ENCODE measurements at places on chromosomes 5 and 9.
A peak's percentile ranks its signal among the peaks of the same experiment; 100 is the strongest.

- DNase-seq = no peak
These were observed 83.8 kb downstream of the SEMA4D start for GRCh38 chr9:89413963-89414638.

GRCh38 chr5:126938466-126938865 is 91.9 kb downstream of the MARCHF3 start:
- peak; percentile 41 for DNase-seq

DNA sequence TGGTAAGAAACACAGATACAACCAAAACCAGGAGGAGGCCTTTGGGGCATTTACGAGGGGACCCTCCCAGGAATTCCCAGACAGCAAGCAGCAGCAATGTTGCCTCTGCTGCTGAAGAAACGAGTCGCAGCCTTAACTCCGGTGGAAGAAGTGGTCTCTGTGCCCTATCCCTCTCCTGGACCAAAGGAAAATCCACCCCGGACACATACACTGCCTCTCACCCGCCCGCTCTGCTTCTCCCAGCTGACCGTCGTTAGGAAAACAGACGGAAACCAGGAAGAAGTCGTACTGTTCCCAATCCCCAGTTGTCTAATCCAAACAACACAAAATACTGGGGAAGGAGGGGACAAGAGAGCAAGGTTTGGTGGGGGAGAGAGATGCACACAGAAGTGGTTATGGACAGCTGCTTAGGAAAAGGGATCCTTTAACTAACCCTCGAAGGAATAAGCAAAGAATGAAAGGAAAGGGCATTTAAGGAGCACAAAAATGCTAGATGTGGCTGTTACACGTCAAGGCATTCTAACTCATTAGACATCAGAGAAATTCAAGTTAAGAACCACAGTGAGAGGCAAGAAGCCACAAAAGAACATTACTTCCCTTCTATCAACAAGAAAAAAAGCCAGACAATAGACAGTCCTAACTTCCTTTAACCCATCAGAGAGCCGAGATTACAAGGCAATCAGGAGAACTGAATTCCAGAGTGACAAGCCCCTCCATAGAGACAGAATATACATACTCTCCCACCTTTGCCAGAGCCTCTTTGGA is 71.9 kb downstream of the ACTL7B start:
- DNase-seq = no peak

GRCh38 chr5:60354311-60354710 is 345.7 kb downstream of the DEPDC1B start:
- DNase-seq = no peak

- peak; percentile 82 for DNase-seq
These were observed 40.6 kb downstream of the TMEM174 start for GRCh38 chr5:73213566-73213998.

GRCh38 chr5:44246986-44247385 is 142.2 kb downstream of the FGF10 start:
- no peak for DNase-seq

DNA sequence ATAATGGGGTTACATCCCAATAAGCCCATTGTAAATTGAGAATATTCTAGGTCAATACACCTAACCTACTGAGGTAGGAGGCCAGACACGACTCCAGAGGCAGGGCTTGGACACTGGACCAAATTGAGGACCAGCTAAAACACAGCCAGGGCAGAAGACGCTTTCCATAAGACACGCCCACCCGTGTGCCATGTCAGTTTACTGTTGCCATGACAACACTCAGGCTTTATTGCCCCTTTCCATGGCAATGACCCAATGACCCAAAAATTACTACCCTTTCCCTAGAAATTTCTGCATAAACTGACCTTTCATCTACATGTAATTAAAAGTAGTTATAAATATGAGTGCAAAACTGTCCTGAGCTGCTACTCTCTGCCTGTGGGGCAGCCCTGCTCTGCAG is 31.5 kb downstream of the SLC22A4 start:
- no peak for DNase-seq

- no peak for DNase-seq
These were observed 9.4 kb downstream of the ERAP2 start for GRCh38 chr5:96885518-96886338.

GRCh38 chr5:119417891-119418605 is 34.2 kb upstream of the HSD17B4 start:
- DNase-seq = no peak

DNA sequence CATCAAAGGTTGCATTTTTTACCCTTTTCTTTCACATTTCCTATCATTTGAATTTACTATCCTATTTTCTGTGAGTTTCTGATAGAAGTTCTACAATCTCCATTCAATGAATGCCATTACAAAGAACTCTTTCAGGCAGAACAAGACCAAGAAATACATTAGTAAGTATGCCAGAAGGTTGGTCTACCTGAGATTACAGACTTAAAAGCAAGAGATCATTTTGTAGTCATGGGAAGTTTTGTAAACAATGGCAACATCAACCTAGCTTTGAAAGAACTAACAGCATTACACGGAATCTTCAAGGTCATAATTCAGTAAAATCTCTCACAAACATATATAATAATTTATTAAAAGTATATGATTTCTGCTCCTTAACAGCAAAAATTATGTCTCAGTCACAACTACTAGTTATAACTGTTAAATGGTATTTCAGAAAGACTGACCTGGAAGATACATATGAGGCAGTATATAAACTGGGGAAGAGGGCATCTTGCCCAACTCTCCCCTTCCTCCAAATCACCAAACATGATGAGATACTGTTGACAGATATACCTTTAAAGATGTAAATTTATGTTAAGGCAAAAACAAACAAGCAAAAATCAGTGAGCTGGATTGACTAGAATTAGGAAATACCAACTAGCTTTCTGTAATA is 23.3 kb downstream of the TMEM161B start:
- no peak for DNase-seq

GRCh38 chr9:23823269-23823668 is 2.8 kb downstream of the ELAVL2 start:
- no peak for DNase-seq

- DNase-seq = no peak
These were observed 1737.9 kb upstream of the C9orf72 start for GRCh38 chr9:29311221-29311620.

- DNase-seq = no peak
These were observed 579 bp downstream of the SLC12A7 start for GRCh38 chr5:1111241-1111726.

- no peak for DNase-seq
These were observed 169.4 kb downstream of the NNT start for GRCh38 chr5:43772458-43772763.

- no peak for DNase-seq
These were observed 324.0 kb downstream of the TLR4 start for GRCh38 chr9:118028225-118028624.

- DNase-seq = no peak
These were observed 49.5 kb downstream of the COL5A1 start for GRCh38 chr9:134690946-134691694.

DNA sequence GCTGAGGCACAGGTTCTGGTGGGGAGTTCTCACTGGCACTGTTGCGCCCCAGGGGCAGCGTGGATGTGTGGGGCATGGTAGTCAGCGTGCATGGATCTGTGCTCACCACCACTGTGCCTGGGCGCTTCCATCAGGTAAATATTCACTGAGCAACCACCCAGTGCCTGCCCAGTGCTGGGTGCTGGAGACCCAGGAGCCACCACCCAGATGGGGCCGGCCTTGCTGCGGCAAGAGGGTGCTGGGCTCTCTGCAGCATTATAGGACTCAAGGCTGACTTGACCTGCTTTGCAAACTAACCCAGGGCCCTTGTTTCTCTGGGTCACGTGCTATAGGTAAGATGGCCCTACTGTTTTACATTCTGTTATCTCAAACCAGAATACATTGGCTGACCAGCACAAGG is 60.5 kb downstream of the DAP start:
- no peak for DNase-seq

DNA sequence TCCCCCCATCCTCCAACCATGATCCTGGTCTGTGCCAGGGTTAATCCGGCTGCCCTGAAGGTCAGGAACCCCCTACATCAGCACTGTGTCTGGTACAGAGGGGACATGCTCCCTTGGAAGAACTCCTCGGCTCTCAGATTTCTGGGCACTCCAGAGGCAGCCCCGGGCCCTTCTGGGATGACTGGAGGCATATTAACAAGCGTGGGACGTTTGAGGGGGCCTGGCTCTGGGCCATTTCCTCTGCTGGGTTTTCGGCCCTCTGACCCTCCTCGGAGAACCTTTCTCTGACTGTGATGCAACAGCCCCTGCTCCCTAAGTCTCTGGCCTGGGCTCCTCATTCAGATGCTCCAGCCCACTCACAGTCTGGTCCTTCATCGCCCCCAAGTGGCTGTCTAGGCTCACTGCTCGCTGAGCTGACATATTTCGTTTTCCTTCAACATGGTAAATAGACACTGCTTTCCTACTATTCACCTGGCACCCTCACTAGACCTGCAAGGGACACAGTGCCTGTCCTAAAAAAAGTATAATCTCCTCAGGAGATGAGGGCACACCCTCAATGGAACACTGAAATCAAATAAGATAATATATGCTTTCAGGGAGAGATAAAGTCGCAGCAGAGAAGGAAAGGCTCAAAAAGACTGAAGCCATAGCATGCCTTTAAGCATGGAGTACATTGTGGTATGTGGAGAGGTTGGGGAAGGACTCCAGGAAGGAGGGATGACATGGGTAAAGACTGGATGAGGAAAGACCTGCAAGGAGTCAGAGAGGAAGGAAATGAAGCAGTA is 404.7 kb upstream of the TRPC7 start:
- DNase-seq = peak; percentile 21

DNA sequence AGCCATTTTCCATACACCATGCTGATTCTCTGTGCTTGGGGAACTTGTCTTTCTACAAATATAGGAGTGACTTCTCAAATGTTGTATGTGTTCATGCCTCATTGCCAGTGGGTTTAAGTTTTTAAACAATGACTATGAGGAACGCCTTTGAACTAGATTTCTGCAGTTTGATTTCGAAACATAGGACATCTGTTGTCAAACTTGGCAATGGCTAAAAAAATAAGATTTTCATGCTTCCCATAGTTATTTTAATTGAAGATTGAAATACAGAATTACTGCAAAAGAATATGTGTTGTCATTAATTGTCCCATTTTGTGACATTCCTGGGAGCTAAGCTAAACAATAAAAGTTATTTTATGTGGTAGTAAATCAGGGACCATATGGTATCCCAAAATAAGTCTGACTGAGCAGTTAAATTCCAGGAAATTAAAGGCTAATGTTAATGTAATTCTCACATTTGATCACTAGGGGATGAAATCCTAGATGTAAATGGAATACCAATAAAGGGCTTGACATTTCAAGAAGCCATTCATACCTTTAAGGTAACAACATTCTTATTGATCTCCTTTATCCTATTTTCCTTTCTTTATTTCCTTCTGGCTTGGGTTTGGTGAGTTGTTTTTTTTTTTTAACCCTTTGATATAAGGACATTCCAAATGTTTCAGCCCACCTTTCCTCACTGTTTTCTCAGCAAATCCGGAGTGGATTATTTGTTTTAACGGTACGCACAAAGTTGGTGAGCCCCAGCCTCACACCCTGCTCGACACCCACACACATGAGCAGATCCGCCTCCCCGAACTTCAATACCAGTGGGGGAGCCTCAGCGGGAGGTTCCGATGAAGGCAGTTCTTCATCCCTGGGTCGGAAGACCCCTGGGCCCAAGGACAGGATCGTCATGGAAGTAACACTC is 116.7 kb downstream of the GOLPH3 start:
- DNase-seq = no peak

GRCh38 chr5:108749128-108749861 is 1.6 kb downstream of the FER start:
- DNase-seq = peak; percentile 42

GRCh38 chr9:120308495-120308894 is 271.5 kb downstream of the CDK5RAP2 start:
- DNase-seq = no peak

- DNase-seq = no peak
These were observed 2.8 kb downstream of the GBGT1 start for GRCh38 chr9:133160742-133161546.

DNA sequence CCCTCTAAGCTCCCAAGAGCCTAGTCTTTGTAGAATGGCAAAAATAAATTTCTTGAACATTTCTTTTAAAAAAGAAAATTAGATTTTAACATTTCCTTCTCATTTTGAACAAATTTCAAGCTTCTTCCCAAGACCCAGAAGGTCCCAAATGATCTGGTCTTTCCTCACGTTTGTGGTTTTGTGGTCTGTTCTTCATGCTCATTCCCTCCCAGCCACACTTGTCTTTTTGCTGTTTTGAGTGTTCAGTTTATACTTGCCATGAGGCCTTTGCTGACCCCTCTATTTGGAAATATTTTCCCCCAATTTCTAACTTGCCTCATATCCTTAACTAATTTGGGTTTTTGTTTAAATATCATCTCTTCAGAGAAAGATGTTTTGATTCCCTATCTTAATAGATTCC is 133.4 kb upstream of the PAPPA start:
- no peak for DNase-seq

DNA sequence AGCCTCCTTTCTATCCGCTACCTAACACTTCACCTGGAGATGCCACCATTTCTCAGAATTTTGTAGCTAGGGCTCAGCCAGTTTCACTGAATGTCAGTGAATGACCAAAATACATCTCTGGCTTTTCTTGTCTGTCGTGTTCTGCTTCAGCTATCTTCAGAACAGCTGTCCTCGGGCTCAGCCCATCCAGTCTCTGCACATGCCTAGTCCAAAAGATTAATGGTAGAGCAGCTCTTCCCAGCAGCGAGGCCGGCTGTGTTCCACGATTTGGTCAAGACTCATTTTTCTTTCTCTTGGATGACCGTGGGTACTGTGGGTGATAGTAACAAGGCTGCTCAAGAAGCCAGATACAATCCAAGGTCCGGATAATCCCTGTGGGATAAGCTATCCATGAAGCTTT is 342.8 kb downstream of the GABRG2 start:
- no peak for DNase-seq

GRCh38 chr5:134086943-134087305 is 27.6 kb upstream of the TCF7 start:
- DNase-seq = no peak

DNA sequence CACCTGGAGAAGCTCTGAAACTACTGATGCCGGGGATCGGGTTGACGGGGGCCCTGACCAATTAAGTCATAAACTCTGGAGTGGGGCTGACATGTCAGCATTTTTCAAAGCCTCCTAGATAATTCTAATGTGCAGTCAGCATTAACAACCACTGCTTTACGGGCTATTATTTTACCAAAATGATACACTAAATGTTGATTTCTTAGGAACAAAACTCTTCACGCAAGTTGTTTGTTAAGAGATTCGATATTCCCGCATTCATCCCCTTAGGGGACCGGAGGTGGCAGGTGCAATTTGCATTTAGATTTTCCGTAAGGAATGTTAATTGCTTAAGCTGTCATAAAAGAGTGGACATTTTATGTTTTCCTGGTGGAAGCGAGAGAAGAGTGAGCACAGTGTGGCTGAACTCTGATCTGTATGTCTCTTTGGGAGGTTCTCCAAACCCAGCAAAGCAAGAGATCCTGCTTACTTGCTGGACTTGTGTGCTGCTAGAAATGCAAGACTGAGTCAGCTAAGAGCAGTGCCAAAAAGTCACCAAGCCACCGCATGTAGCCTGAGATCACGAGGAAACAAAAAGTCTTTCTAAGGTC is 77.6 kb downstream of the UGCG start:
- DNase-seq = no peak
